Ascending aorta (tissue), 2 donors: ENCODE measurements at places on chromosomes 12 and 14. TPM values are rescaled to one million over a fixed set of nuclear protein-coding genes. Genes with fewer than 3 reads are reported as not detected.
A peak's percentile ranks its signal among the peaks of the same experiment; 100 is the strongest.

- DNase-seq, result no peak
- H3K27me3 ChIP-seq, result no peaks in the 10 kb centered on the region
- H3K27ac ChIP-seq, result peak overlapping the region; percentile 79
- peaks cover 12% of the 10 kb centered on the region for H3K4me1 ChIP-seq
Measured at GRCh38 chr14:101365329-101366158, 195.8 kb upstream of the DIO3 start.

- H3K27ac ChIP-seq, result no peak within 1 kb of the TSS
- no peaks in the 10 kb centered on the region for H3K36me3 ChIP-seq
- no peak for DNase-seq
- H3K27me3 ChIP-seq, result no peaks in the 10 kb centered on the region
- no peak within 1 kb of the TSS for H3K4me3 ChIP-seq
- H3K4me1 ChIP-seq, result no peaks in the 10 kb centered on the region
Measured at GRCh38 chr12:10030446-10030845, at the start of gene CLEC9A. TSS of gene CLEC9A (plus strand) at chr12:10030682. CDS start at chr12:10052688, 22,006 bp downstream.

- no peaks in the 10 kb centered on the region for H3K4me1 ChIP-seq
- no peak overlapping the region for H3K4me3 ChIP-seq
Measured at GRCh38 chr14:95113476-95113875, 43.9 kb downstream of the DICER1 start.

The MYF6 gene
- not detected for total RNA-seq

The KRT79 gene
- not detected for total RNA-seq

The SOX5 gene
- 18.2 TPM for total RNA-seq

The TBX3 gene
- 20.0 TPM for total RNA-seq
